Smooth muscle cell of bladder (primary cell): ENCODE measurements at places on chromosomes 6 and 20. TPM values are rescaled to one million over a fixed set of nuclear protein-coding genes. Genes with fewer than 3 reads are reported as not detected.

Gene RPN2
- 306 and 314 TPM in 2 replicates for total RNA-seq

Gene TREM2
- 0.28 and 0.57 TPM in 2 replicates for total RNA-seq

Gene PBOV1
- not detected in 2 replicates for total RNA-seq

Gene NHLRC1
- total RNA-seq, result 1.3 and 1.8 TPM in 2 replicates

Gene CNBD2
- total RNA-seq, result 1.6 and 1.7 TPM in 2 replicates

Gene MPIG6B
- not detected in 2 replicates for total RNA-seq

Gene TBXT
- total RNA-seq, result not detected in 2 replicates

Gene PPP1R14C
- 0.28 and 0.65 TPM in 2 replicates for total RNA-seq

Gene ERVFRD-1
- not detected in 2 replicates for total RNA-seq

Gene PPP1R3G
- total RNA-seq, result 1.4 and 2.8 TPM in 2 replicates

Gene LY6G5B
- total RNA-seq, result 2.1 and 2.6 TPM in 2 replicates

Gene HSPA12B
- total RNA-seq, result 0.14 and 0.46 TPM in 2 replicates

Gene MAN1A1
- total RNA-seq, result 142 and 176 TPM in 2 replicates

Gene TCF19
- 1.8 and 2.0 TPM in 2 replicates for total RNA-seq

Gene PLCB1
- total RNA-seq, result 50.3 and 52.3 TPM in 2 replicates

Gene GHRH
- not detected in 2 replicates for total RNA-seq

Gene MAPK13
- 5.7 and 8.1 TPM in 2 replicates for total RNA-seq

Gene RHAG
- not detected in 2 replicates for total RNA-seq

Gene RBPJL
- total RNA-seq, result not detected in 2 replicates

Gene SLC22A16
- not detected in 2 replicates for total RNA-seq

Gene CGA
- 0.09 TPM in 1 of 2 replicates, not detected in the other for total RNA-seq

Gene NFKBIL1
- 27.3 and 31.5 TPM in 2 replicates for total RNA-seq

Gene TREM1
- total RNA-seq, result 2.7 and 3.4 TPM in 2 replicates

Gene HLA-DMB
- under 0.01 and 0.71 TPM in 2 replicates for total RNA-seq

Gene BTN1A1
- not detected in 2 replicates for total RNA-seq

Gene OPRL1
- 1.6 and 1.9 TPM in 2 replicates for total RNA-seq

Gene OLIG3
- not detected in 2 replicates for total RNA-seq

Gene SLC16A10
- total RNA-seq, result not detected in 2 replicates

Gene STMND1
- total RNA-seq, result not detected in 2 replicates

Gene SCGN
- total RNA-seq, result not detected in 2 replicates

Gene TUBB1
- total RNA-seq, result under 0.01 TPM in 1 of 2 replicates, not detected in the other

Gene C6orf132
- total RNA-seq, result 0.46 and 0.71 TPM in 2 replicates

Gene ZNF165
- total RNA-seq, result 0.46 and 0.57 TPM in 2 replicates

Gene BPIFB4
- total RNA-seq, result not detected in 2 replicates

Gene GLP1R
- total RNA-seq, result not detected in 2 replicates

Gene CST4
- 0.43 TPM in 1 of 2 replicates, not detected in the other for total RNA-seq

Gene PPP1R16B
- total RNA-seq, result 0.09 TPM in 1 of 2 replicates, not detected in the other

Gene UBE2J1
- total RNA-seq, result 26.3 and 30.0 TPM in 2 replicates

Gene PTK7
- total RNA-seq, result 141 and 147 TPM in 2 replicates

Gene PRDM13
- total RNA-seq, result not detected in 2 replicates

Gene SNX3
- total RNA-seq, result 148 and 198 TPM in 2 replicates

Gene PTPRK
- 59.3 and 85.9 TPM in 2 replicates for total RNA-seq
